Fibroblast of mammary gland (primary cell): ENCODE measurements at places on chromosomes 6 and 20.

- peak; percentile 55 for DNase-seq
These were observed 20.1 kb upstream of the ZNF217 start for GRCh38 chr20:53613748-53614147.

DNA sequence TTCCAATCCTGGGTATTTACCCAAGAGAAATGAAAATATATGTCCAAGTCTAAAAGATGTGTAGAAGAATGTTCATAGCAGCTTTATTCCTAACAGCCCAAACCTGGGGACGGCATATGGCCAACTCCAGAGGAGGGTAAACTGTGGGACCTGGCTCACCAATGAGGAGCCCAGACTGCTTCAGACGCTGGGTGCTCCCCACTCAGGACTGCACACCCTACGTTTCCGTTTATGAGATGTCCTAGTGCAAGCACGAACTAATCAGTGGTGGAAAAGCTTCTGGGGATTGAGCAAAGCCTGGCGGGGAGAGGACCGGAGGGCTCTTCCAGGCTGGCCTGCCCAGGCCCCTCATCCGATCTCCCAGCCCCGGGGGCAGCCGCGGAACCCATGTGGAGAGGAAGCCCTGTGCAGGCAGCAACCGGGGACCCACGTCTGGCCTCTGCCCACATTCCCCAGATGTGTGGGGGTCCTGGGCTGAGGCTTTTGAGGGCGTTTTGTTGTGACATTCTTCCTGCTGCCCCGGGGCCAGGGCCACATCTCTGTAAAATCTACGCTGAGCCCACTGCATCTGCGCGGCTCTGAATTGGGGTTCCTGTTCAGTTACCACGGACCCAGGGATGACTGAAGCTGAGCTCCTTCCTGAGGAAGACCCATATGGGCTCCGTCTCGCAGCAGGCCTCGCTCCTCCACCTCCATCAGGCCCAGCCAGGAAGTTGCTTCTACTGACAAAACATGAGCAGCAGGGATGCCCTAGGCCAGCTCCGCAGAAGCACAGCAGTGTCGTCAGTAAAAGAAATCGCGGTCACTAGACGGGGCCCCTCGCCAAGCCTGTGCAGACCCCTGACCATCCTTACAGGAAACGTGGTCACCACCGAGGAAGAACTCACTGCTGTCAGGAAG, 188.0 kb downstream of the DLL1 start:
- no peak for DNase-seq

- no peak for DNase-seq
These were observed 20.8 kb upstream of the SNRPB2 start for GRCh38 chr20:16709017-16709416.

GRCh38 chr6:20554326-20554725, 20.1 kb downstream of the CDKAL1 start:
- peak; percentile 46 for DNase-seq

- peak; percentile 35 for DNase-seq
These were observed 52.9 kb downstream of the EDN1 start for GRCh38 chr6:12343122-12343439.

DNA sequence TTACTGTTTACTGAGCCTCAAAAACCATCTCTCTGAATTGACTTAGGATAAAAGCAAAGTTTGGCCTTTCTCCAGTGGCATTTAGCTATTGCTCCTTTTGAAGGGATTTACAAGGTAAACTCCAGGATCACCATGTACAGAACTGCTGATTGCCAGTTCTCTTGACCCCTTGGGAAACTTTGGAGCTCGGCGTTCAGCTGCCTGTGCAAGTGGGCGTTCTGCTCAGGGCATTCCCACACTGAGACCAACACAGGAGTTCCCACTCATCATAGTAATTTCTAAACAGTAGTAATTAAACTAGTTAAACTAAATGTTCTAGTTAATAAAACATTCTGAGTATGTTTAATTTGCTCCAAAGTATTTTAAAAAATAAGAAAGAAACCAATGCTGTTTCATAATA, 14.9 kb downstream of the KCNQ5 start:
- DNase-seq, result no peak

DNA sequence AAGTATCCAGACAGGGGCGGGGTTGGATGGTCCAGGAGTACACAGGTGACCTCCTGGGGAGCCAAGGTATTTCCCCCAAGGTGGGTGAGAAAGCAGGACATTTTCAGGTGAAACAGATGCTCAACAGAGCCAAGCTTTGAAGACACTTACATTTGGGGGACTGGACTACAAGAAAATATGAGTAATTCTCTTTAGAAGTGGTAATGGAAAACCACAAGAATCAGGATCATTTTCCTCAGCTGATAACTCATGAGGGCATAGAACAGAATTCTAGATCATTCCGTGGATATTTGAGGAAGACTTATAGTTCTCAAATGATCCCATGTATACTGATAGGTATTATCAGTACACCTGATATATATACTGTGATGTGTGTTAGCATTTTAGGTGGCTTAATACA, 89.9 kb downstream of the UST start:
- no peak for DNase-seq

GRCh38 chr6:95431637-95432228, 145.6 kb upstream of the MANEA start:
- DNase-seq, result peak; percentile 51

- DNase-seq, result no peak
These were observed 82.4 kb downstream of the CDH26 start for GRCh38 chr20:60040471-60041162.

GRCh38 chr6:41651246-41651961, 13.1 kb downstream of the MDFI start:
- DNase-seq, result no peak

DNA sequence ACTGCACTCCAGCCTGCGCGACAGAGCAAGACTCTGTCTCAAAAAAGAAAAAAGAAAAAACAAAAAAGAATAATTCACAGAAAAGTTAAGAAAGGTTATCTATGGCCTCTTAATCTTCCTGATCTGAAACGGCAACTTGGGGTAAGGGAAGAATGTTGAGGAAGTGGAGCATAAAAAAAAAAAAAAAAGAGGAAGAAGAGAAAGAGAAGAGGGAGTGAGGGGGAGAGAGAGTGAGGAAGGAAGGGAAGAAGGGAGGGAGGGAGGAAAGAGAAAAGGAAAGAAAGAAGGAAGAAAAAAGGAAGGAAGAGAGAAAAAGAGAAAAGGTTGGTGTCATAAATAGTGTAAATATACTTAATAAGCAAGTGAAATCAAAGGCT, 68.9 kb upstream of the NCOA3 start:
- DNase-seq, result no peak

DNA sequence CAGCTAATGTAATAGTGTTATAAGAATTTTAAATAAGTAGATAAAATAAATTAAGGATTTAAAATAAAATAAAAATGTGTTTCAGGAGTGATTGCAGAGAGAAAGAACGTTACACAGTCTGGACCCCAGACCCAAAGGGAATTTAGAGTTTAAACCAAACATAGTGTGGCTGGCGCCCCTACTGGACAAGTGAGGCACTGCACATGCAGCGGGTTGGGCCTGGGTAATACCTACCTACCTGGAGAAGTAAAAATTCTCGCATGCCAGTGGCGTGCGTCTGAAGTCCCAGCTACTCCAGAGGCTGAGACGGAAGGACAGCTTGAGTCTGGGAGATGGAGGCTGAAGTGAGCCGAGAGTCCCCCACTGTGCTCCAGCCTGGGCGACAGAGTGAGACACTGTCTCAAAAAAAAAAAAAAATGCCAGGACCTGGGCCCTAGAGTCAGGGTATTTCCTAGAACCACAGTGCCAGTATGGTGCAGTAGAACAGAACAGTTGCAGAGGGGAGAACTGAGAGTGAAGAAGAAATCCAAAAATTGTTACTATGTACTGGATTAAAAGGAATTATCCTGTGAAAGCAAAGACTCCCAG, 71.4 kb upstream of the TCF21 start:
- DNase-seq, result no peak

GRCh38 chr6:158646023-158646910, 1.7 kb upstream of the DYNLT1 start:
- no peak for DNase-seq

DNA sequence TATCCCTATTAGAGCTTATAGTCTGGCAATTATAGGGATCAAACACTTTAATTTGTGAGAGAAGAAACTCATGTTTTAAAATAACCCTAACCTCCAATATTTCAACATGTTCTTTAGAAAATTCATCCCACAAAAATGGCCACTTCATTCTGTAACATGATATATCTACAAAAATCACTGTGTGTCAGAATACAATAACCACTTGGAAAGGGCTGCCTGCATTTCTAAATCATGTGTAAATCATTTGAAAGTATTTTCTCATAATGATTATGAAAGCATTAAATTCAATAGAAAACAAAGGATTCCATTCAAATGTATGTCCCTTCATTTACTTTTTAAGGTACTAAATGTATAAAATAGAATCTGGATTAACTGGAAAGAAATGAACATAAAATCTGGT, 101.4 kb upstream of the NHSL1 start:
- DNase-seq, result peak; percentile 83

DNA sequence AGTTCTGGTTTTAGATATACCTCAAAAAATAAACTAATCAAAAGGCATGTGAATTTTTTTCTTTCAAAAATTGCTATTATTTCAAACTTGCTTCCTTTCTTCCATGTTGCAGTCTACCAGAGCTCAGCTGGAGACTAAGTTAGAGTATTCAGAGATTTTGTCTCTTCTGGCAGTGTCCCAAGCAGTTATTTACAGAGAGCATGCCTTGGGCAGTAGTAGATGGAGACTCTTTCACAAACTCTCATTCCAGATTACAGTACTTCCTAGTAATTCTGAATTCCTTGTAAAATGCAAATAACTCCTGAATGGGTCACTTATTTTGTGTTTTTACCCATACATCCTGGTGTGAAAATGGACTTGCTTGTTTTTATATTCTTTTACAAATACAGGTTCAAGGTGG, 703.4 kb downstream of the EPHA7 start:
- no peak for DNase-seq

GRCh38 chr6:170208651-170209353, 82.1 kb downstream of the DLL1 start:
- no peak for DNase-seq

DNA sequence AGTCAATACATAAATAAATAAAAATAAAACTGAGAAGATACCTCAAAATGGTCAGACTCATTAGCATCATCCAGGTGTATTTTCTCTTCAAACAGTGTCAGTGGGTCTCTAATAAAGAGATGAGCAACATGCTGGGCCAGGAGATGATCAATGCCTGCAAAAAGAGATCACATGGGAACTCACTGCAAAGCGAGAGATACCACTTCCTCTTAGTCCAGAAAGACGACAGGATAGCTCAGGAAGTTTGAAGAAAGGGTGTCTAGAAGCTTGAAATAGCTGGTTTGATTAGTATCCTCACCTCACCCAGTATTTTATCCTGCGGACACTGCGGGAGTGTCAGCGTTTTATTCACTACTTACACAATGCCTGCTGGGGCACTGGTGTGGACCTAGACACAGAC, 38.0 kb downstream of the GCLC start:
- DNase-seq, result no peak

DNA sequence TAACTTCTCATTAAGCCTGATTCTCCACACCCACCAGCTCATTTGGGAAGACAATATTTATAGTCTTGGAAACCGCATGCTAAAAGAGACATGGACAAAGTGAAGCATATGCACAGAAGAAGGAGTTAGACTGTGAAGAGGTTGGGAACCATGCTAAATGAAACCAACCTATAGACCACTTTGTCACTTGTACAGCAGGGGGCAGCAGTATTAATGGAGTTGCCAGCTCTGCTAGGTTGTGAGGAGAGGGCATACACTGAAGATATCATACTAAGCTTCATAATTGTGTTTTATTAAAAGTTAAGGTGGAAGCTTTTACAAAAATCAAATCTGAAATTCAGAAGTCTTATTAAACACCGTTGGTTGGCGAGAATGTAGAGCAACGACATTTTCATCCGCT, 38.3 kb upstream of the HMGCLL1 start:
- DNase-seq, result peak; percentile 65

DNA sequence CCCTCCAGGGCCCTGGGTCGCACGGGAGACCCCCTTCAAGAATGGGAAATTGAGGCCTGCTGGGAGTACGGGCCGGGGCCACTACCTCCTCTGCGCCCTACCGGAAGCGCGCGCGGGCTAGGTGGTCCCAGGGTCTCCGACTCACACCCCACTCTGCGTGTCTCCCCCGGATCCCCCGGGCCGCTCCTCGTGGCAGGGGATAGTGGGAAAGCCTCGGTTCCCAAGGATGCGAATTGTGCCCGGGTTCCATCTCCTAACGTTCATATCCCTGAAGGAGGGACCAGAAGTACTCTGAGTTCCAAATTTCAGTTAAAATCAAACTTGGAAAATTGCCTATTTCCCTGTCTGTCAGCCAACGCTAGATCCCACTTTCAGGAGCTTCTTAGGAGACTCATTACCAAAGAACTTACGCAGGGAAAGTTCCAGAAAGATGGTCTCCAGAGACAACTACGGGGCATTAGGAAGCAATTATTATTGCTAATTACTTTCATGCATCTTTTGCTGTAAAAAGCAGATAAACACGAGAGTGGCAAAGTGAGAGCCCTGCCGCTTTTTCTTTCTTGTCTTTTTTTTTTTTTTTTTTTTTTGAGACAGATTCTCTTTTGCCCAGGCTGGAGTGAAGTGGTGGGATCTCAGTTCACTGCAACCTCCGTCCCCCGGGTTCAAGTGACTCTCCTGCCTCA, 858 bp downstream of the FAM83D start:
- peak; percentile 59 for DNase-seq

DNA sequence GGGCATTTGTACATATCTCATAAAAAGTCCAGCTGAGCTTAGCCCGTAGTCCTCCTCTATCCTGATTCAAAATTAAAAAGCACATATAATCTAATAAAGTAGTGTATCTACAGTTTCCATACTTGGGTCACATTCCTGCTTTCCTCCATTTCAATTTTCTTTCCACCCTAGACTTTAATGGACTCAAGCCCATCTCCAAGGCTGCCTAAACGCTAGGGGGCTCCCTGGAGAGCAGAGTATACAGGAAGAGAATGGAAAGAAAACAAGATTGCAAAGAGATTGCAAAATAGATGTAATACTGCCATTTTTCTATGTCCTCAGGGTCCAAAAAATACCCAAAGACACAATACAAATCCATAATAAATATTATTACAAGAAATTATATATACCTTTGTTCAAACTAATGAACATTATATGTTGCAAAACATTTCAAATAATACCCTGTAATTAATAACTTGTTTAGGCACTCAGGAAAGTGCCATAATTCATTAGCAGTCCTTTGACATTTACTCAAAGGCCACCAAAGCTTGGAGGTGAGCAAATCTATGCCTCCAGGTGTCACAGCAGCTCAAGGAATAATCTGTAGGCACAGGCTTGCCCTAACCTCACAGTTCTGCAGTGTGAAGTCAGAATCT, 2.4 kb upstream of the MCM3 start:
- peak; percentile 77 for DNase-seq

- DNase-seq, result peak; percentile 24
These were observed 1.3 kb upstream of the UNC5CL start for GRCh38 chr6:41040101-41040939.
